ENCODE measurements at places on chromosomes 7 and 10.

DNA sequence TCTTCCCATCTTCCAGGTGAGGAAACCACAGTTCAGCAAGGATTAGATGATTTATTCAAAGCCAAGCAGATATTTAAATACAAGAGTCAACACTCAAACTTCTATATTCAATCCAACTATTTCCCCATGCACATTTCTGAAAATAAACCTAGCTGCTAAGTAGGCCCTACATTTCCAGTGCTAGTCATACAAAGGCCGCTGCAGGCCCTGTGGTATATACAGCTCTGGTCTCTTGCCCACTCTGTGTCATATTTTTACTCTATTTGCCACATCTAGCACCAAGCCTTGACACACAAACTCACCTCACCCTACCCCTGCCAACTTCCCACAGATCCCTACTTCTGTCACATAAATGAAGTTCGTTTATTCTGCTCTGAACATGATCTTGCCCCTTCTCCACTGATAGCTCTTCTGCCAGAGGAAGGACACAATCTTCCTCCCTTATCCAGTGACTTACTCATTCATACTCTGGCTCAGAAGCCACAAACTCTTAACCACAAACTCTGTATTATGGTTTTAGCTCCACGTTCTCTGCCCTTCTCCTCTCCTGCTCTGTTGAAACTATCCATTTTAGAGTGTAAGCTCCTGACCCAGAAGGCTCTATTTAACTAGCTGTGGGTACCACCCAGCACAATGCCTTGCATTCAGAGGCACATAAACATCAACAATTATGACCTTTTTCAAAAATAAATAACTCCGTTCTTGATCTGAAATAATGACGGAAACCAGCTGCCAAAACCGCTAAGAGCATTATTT is 180.7 kb downstream of the CPEB3 start:
- no peak for DNase-seq

DNA sequence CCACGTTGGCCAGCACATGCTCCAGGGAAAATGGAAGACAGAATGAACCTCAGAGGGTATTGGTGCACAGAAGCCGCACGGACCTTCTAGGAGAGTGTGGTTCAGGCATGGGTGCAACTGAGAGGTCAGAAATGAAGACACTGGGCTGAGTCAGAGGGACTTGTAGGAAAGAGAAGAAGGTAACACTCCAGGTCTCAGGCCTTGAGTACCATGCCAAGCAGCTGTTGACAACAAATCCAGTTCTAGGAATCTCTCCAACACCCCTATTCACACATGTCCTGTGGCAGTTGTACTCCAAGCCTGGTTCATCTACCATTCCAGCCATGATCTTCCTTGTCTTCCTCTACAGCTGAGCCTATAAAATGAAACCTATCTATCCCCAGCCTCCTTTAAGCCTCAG is 251.6 kb downstream of the USP6NL start:
- no peak for DNase-seq

- no peak for DNase-seq
These were observed 41.3 kb downstream of the WNT2 start for GRCh38 chr7:117281562-117281961.

DNA sequence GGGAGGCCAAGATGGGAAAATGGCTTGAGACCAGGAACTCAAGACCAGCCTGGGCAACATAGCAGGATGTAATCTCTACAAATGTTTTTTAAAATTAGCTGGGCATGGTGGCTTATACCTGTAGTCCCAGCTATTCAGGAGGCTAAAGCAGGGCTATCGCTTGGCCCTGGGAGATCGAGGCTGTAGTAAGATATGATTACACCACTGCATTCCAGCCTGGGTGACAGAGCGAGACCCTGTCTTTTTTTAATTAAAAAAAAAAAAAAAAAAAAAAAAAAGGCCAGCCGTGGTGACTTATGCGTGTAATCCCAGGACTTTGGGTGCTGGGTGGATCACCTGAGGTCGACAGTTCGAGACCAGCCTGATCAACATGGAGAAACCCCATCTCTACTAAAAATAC is 27.4 kb downstream of the MYOF start:
- DNase-seq, result no peak

- DNase-seq, result no peak
These were observed 34.9 kb upstream of the LEP start for GRCh38 chr7:128206017-128206746.

GRCh38 chr10:810351-810846 is 120.9 kb upstream of the DIP2C start:
- DNase-seq, result no peak

DNA sequence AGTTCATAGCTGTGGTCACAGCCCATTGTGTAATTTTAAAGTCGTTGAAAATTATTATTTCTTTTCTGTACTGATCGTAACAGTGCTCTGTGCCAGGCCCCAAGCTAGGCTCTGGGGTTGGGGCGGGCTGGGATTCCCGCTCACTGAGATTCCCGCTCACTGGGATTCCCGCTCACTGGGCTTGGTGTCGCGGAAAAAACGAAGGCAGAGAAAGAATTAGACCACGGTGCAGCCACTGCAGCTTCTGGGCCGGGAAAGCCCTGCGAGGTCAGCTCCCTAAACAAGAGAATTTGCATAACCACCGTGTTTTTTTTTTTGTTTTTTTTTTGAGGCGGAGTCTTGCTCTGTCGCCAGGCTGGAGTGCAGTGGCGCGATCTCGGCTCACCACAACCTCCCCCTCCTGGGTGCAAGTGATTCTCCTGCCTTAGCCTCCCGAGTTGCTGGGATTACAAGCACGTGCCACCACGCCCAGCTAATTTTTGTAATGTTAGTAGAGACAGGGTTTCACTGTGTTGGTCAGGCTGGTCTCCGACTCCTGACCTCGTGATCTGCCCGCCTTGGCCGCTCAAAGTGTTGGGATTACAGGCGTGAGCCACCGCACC is 31.2 kb downstream of the FOXK1 start:
- DNase-seq, result no peak

- DNase-seq, result no peak
These were observed 333 bp upstream of the DDC start for GRCh38 chr7:50565559-50565916.

- DNase-seq, result no peak
These were observed 1.2 kb downstream of the HSPA14 start for GRCh38 chr10:14839305-14839695.

GRCh38 chr7:150734254-150734653 is 3.0 kb upstream of the GIMAP5 start:
- no peak for DNase-seq

DNA sequence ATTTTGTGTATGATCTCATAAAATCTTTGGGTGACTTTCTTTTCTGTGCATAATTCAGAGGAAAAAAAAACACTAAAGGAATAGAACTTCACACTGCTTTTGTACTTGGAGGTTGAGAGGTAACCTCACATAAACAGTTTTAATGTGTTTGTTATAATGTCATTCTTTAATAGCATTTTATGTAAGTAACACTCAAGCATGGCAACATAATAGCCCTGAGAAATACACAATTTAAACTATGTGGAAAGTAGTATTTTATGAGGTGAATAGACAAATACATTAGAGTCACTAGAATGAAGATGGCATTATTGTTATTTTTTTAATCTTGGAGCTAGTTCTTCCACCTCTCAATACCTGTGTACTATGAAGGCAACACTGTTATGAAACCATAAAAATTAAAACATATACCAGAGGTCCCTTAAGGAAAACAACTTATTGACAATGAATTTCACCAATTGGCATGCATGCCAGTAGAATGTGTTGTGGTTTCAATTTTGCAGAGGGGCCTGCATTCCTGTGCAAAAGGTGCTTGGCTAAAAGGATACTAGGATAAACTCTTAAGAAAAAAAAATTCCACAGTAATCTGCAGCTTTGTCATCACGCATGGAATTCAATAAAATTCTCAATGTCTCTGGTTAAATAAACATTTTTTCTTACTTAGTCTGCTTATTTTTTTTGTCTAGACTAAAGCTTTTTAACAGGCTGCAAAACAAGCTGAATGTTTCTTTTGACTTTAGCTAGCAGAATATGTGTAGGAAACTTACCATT is 102.5 kb downstream of the CD36 start:
- no peak for DNase-seq

DNA sequence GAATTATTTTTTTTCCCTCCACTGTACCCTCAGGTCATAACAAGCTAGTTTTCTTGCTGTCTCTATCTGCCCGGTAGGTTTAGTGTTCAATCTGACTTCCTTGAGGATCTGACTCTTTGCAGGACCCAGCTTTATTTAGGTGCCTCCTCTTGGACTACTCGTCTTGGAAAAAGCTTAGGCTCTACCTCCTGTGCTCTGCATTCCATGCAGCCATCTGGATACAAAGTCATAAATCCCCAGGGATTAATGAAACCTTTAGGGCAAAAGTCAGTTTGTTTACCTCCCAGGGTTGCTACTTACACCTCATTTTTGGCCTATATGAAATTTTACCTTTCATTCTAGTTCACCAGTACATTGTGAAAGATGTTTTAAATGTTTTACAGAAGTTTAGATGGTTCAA is 8.0 kb downstream of the STAG3 start:
- DNase-seq, result no peak
